ENCODE measurements at places on chromosomes 11 and 22.

DNA sequence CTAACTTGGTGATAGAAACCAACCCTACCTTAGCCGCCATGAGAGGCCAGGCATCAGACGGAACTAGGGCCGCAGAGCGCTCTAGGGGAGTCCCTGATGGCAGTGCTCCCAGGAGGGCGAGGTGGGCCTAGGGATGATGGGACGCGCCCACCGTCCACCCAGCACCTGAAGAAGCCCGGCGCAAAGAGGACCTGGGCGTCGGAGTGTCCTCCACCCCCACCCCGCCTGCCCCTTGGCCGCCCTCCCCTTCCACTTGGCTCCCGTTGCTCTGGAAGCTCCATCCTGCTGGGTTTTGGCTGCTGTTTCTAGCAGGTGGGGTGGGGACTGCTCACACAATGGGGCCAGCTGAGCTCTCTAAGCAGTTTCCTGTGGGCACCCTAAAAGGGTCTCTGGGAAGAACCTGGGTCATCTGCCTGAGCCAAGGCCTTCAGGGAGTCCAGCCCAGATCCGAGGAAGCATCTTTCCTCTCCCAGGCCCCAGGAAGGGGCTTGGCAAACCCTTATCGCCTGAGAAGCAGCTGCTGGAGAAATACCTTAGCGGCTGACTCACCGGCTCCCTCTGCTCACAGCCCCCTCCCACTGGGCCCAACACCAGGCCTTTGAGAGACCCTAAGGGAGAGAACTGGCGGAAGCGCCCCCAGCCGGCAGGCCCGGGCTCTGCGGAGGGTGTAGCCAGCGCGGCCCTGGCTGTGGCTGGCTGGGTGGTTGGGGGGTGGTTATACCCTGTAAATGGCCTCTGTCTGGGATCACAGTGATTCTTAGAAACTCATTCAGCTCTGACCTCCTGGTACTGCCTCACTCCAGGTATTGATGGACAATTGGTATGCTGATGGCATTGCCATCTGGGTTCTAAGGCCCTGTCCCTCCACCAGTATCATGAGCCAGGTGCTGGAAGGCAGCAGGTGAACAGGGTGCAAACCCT lies 19.3 kb downstream of the CREB3L1 start:
- DNase-seq: no peak

DNA sequence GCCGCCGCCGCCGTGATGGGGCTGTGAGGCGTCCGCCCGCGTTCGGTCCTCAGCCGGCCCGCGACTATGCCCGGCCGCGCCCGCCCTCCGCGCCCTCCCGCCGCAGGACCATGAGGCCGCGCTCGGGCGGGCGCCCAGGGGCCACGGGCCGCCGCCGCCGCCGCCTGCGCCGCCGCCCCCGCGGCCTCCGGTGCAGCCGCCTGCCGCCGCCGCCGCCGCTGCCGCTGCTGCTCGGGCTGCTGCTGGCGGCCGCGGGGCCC lies 215 bp downstream of the ZNRF3 start:
- no peak for DNase-seq

GRCh38 chr11:17558025-17558780 lies 11.1 kb downstream of the OTOG start:
- no peak for DNase-seq

GRCh38 chr11:72634472-72635095 lies 39.6 kb downstream of the PDE2A start:
- no peak for DNase-seq

GRCh38 chr11:42709216-42709615 lies 602.6 kb upstream of the API5 start:
- no peak for DNase-seq

DNA sequence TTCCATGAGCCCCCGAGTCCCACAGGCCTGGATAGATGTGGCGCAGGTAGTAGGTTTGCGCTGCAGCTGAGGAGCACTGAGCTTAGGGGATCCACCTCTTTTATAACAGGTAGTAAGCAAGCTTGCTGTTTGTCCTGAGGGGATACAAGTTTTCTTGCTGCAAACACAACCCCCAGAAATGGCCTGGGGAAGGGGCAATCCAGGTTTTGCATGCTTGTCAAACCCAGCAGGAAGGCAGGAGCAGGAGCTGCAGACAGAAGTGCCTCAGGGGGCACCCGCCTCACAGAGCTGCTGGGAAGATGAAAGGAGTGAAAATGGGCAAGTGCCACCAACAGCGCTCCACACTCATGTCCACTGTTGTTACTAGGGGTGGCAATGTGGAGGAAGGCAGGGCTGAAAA lies 18.5 kb downstream of the APOL5 start:
- DNase-seq: no peak

Measured in CD4-positive, alpha-beta T cell treated with Interleukin-4 for 1 hour (primary cell).